ENCODE measurements at places on chromosomes 3 and 15.

GRCh38 chr3:57221883-57222282 lies 5.6 kb upstream of the APPL1 start:
- DNase-seq = no peak

DNA sequence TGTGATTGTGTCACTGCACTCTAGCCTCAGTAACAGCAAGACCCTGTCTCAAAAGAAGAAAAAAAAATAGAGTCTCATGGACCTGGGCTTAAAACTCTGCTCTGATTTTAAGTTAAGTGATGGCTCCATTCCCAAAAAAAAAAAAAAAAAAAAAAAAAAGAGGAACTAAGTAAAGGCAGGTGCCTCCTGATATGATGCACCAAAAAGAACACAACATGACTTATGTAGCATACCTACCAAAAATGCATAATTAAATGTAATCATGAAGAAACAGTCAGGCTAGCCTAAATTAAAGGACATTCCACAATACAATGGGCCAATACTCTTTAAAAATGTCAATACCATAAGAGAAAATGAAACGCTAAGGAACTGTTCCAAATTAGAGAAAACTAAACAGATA lies 5.4 kb upstream of the IREB2 start:
- no peak for DNase-seq

- DNase-seq = no peak
These were observed 246.9 kb upstream of the AGTR1 start for GRCh38 chr3:148450819-148451218.

- DNase-seq = no peak
These were observed 473.9 kb upstream of the PPP2R3A start for GRCh38 chr3:135491491-135492205.

DNA sequence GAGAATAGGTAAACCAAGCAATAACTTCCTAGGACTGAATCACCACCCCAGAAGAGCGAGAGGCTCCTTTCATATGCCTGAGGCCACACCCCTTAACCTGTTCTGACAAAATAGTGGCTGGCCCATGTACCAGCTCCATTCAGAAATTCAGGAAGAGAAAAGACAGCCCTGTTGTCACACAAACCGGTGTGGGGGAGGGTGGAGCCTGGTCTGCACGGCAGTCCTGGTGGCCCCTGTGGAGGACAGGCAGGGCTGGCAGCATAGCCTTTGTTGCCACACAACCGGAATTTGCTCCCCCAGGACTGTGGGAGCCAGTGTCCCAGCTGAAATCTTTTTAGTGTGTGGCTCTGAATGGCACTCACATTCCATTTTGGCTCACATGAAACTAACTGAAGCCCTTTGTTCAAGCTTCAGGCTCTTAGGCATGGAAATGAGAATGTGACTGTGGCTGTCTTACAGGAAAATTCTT lies 23.8 kb downstream of the RLBP1 start:
- DNase-seq = no peak

- DNase-seq = no peak
These were observed 46.6 kb downstream of the DPP8 start for GRCh38 chr15:65470866-65471265.

- DNase-seq = no peak
These were observed 142.3 kb upstream of the TPM1 start for GRCh38 chr15:62900071-62900802.

- DNase-seq = no peak
These were observed 1.8 kb upstream of the SRGAP3 start for GRCh38 chr3:9251055-9251786.

- no peak for DNase-seq
These were observed 72.0 kb downstream of the TFG start for GRCh38 chr3:100781301-100781700.

DNA sequence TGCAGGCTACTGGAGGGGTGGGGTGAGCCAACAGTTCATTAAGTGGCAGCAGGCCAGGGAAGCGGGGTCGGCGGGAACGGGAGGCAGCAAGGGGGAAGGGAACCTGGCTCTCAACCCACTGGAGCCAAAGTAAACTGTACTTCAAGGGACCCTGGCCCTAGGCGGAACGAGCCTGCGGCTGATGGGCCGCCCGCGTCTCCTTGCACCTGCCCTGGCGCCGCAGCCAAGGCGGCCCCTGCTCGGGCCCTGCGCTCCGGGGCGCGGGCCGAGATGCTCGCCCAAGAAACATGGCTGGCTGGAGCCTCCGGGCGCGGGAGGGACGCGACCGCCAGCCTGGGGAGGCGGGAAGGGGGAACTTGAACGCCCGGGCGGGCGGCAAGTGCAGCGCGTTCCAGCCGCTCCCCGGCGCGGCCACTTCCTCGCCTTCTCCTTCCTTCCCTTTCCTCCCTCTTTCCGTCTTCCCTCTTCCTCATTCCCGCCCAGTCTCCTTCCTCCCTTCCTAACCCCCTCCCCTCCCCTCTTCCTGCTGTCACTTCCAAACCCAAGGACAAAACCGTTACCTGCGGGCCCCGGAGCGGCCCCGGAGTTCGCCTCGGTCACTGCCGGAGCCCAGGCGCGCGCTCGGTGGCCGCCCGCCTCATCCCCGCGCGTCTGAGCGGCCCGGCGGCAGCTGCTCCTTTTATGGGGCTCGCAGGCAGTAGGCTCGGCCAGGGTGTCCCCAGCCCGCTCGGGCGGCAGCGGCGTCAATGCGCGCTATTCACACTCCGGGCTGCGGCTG lies 489.7 kb downstream of the MAGI1 start:
- no peak for DNase-seq

DNA sequence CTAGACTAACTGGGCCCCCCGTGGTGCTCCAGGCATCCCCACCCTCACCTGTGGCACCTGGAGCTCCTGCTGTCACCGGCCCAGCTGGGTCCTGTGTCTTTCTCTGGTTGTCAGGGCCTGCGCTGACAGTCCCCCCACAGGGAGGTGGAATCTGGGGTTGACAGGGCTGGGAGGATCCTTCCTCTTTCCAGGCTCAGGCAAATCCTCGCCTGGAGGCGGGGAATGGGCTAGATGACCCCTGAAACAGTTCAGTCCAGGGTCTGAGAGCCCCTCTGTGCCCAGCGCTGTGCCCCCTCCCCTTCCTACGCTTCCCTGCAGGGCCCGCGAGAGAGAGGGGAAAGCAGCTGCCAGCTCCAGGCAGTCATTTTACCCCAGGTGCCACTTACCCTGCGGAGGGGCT lies 50.1 kb upstream of the MCF2L2 start:
- no peak for DNase-seq

- DNase-seq = no peak
These were observed 250.2 kb downstream of the VGLL3 start for GRCh38 chr3:86740751-86741150.

DNA sequence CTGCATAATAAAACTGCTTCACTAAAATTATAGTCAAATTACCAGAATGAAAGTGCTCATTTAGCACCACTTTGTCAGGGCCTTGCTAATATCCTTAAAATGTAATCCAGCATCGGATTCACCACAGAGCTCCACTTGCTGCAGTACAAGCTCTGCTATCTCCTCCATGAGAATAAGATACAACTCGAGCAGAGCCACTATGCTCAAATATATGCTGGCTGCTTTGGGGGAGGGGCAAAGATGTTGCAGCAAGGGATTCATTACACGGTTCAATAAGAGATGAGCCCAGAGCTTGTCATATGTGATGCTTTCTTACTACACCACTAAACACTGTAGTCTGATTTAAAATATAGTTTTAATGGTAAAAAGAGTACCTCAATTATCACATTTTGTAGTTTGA lies 72.2 kb downstream of the DLG1 start:
- no peak for DNase-seq

DNA sequence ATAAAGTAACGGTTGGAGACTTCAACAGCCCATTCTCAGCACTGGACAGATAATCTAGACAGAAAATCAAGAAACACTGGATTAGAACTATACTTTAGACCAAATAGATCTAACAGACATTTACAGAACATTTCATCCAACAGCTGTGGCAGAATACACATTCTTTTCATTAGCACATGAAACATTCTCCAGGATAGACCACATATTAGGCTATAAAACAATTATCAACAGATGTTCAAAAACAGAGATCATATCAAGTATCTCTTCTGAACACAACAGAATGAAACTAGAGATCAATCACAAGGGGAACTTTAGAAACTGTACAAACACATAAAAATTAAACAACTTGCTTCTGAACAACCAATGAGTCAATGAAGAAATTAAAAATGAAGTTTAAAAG lies 133.3 kb downstream of the ADAM10 start:
- DNase-seq = no peak

GRCh38 chr3:33149342-33149741 lies 35.5 kb downstream of the CRTAP start:
- peak; percentile 77 for DNase-seq

DNA sequence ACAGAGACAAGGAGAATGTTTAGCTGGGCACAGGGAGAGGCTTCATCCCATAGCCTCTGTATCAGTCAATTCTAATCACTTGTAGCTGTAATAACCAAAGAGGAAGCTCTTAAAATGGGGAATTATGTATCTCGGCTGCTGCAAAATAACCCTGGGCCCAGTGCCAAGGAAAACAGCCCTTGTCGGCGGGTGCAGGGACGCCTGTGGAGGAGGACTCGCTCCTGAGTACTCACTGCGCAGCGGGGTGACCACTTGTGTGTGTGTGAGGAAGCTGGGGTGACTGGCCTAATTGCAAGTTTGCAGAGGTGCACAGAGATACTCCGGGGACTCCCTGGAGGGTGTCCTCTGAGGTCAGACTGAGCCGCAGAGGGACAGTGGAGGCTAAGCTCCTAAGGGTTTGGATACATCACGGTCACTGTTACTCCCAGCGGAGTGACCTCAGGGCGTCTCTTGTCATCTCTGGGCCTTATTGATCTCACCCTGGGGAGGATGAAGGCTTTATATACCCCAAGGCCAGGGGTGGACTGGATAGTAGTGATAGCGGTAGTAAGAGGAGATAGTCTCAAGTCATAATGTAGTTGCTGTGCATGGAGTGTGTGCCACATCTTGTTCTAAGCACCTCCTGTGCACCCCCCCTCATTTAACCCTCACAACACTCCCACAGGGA lies 37.2 kb downstream of the SLC6A6 start:
- peak; percentile 92 for DNase-seq

DNA sequence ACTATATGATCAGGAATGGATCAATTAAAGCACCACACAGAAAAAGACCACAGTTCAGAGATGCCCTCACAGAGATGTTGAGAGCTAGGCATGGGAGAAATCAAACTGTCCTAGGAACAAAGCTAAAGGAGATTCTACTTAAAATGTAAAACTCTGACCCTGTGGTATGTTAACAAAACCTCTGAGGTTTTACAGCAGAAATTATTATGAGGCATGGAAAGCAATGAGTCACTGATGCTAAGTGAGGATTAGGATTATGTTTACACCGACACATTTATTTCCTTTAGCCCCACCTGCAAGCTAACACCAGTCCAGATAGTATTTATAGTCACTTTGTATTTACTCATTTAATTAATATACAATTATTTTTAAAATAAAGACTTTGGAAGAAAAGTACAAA lies 1242.2 kb downstream of the OTOL1 start:
- no peak for DNase-seq

GRCh38 chr15:99955181-99955525 lies 221.9 kb upstream of the LYSMD4 start:
- DNase-seq = no peak
